CD4-positive, alpha-beta T cell treated with Interleukin-6 for 4 hours (primary cell): ENCODE measurements at places on chromosomes 2 and 18.
A peak's percentile ranks its signal among the peaks of the same experiment; 100 is the strongest.

GRCh38 chr2:241656190-241656741 is 18.8 kb downstream of the ATG4B start:
- DNase-seq = no peak

- no peak for DNase-seq
Observed at GRCh38 chr18:76592981-76593381, 97.9 kb upstream of the ZNF516 start.

GRCh38 chr18:41917181-41917580 is 37.9 kb upstream of the PIK3C3 start:
- no peak for DNase-seq

DNA sequence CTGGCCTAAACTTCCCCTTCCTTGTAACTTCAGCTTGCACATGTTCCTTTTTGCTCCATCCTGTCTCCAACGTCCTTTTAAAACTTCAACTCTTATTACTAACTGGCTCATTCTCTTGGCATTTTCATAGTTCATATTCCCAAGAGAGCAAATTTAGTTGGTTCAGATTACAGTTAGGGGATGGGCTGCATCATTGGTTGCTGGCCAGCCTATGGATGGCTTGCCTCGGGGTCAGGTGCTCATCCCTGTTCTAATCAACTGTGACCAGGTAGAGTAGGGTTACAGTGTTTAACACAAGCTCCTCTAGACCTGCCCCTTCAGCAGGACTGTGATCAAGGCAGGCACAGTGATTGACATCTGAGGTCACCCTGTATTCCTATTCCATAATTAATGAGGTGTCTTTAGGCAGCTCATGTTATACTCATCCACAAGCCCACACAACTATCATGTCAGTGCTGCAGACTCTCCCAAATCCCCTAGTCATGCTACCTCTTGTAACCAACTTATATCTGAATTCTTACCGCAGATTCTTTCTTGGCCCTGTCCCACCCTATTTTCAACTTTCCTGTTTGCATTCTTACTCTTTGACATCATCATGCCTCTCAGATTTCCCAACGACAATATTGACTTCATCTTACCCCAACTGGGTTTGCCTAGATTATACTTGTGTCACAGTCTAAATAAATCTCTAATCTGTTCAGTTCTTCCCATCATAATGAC is 293.3 kb downstream of the MTX2 start:
- no peak for DNase-seq

GRCh38 chr2:26396734-26397298 is 4.9 kb upstream of the DRC1 start:
- DNase-seq = peak; percentile 7

GRCh38 chr2:37779139-37779538 is 107.7 kb upstream of the CDC42EP3 start:
- DNase-seq = no peak

DNA sequence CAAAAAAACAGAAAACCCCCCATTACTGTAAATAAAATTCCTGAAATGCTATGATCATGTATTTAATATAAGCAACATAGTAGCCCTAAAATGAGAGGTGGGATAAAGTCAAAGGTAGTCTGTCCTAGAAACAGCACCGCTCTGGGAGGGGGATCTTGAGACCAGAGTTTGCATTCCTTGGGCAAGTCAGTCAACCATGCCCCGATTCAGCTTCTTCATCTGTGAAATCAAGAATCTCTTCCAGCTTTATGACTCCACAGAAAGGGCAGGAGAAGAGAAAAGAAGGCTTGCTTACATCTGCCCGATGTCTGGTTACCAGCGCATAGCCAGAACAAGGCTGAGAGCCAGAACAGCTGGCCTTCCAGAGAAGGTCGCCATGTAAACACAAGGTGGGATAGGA is 2.1 kb upstream of the FBLN7 start:
- no peak for DNase-seq
